Psoas muscle (tissue), 8 donors: ENCODE measurements at places on chromosomes 2 and 18. TPM values are rescaled to one million over a fixed set of nuclear protein-coding genes. Genes with fewer than 3 reads are reported as not detected.

GRCh38 chr2:29660201-29660600 lies 261.2 kb downstream of the ALK start:
- DNase-seq: no peak

MAPK4 gene
- total RNA-seq: 1.8 TPM

C2orf81 gene
- 0.38 TPM for total RNA-seq

GRCh38 chr2:31304816-31305215 lies 70.9 kb downstream of the EHD3 start:
- DNase-seq: no peak

GRCh38 chr18:44793194-44793593 lies 112.5 kb downstream of the SETBP1 start:
- no peak for DNase-seq

- DNase-seq: no peak
These were observed 82.7 kb downstream of the DOCK10 start for GRCh38 chr2:224959556-224959955.

DNA sequence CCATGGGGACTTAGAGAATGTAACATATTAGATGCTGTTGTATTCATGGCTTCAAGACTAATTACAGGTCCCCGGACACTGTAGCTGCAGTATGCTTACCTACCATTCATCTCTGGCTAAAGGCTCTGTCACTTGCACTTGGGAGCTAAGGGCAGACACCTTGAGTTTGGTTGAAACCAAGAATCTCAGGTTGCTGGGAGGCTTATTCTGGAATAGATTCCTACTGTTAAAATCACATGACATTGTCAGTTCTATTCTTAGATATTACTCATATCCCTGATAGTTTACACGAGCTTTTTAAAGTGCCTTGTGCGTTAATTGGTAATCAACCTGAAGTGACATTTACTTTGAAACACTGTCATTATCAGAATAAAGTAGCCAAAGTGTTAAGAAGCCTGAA lies 73.0 kb upstream of the EPB41L5 start:
- no peak for DNase-seq

PRKAG3 gene
- 22.0 TPM for total RNA-seq

DNA sequence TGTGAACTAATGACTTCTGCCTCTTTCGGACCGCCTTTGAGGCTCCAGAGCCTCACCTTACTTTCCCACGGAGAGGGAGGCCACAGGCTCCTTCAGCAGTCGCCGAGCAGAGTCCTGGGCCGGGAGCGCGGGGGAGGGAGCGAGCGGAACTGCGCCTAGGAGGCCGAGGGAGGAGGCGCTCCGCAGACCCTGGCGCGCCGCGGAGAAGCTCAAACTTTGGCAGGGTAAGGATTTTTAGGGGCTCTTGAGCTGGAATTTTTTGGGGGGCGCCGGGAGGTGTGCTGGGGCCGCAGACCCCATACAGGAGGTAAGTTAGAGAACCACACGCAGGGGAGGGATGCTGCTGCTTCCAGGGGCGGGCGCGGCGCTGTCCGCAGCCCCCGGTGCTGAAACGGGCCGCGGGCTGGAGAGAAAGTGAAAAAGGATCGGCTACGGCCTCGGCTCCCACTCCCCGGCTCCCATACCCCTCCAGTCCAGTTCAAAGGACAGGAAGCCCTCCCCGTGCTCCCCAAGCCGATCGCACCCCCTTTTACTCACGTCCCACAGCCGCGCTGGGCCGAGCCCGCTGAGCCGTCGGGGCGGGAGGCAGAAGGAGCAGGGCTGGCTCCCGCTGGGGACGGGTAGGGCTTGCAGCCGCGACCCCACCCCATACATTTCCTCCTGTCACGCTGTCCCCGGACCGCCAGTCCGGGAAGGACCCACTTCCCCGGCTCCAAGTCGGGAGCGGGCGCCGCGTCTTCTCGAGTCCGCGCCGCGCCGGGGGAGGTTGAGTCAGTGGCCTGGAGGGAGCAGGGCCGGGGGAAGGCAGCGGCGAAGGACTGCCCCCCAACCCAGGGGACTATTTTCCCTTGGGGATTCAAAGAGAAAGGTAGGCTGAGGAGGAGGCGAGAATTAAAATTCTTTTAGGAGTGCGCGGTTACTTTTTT lies at the start of gene CNGA3:
CNGA3 (plus strand) TSS at position 146 of the 926 bp plus-strand sequence. CDS start 23,520 bp downstream, outside the sequence.
- peak; percentile 25 for DNase-seq

VWC2L gene
- total RNA-seq: 0.87 TPM

VWA3B gene
- 0.24 TPM for total RNA-seq

- no peak for DNase-seq
These were observed 204.1 kb downstream of the LDLRAD4 start for GRCh38 chr18:13422541-13423147.

PAX8 gene
- 0.34 TPM for total RNA-seq

GRCh38 chr2:226137201-226137811 lies 662.3 kb downstream of the IRS1 start:
- no peak for DNase-seq

GRCh38 chr2:112129060-112129459 lies 9.1 kb upstream of the FBLN7 start:
- no peak for DNase-seq

SLC9A2 gene
- total RNA-seq: 9.3 TPM

REG3A gene
- total RNA-seq: not detected

GRCh38 chr2:26299471-26300101 lies 46.4 kb upstream of the SELENOI start:
- DNase-seq: no peak

SMYD1 gene
- total RNA-seq: 325 TPM

- DNase-seq: no peak
These were observed 456.7 kb upstream of the HS6ST1 start for GRCh38 chr2:128775217-128775913.

DNA sequence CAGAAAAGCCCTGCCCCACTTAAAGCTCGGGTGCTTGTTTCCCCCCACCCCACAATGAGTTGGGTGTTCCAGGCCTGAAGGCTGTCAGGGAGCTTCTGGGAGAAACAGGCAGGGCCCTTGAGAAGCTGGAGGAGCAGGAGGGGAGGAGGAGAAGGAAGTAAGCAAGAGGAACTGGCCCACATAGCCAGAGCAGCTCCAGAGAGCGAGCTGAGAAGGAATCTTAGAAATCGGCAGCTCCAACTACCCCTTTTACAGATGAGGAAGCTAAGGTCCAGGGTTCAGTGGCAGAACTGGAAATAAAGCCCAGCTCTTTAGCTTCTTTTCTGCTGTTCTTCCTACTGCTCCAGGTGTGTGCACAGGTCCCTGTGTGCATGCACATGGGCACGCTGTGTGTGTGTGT lies 12.7 kb upstream of the KCNK3 start:
- DNase-seq: no peak

MROH2A gene
- not detected for total RNA-seq

GRCh38 chr2:2840681-2841300 lies 509.7 kb upstream of the MYT1L start:
- DNase-seq: no peak

MC5R gene
- total RNA-seq: not detected

AKAIN1 gene
- not detected for total RNA-seq

DNA sequence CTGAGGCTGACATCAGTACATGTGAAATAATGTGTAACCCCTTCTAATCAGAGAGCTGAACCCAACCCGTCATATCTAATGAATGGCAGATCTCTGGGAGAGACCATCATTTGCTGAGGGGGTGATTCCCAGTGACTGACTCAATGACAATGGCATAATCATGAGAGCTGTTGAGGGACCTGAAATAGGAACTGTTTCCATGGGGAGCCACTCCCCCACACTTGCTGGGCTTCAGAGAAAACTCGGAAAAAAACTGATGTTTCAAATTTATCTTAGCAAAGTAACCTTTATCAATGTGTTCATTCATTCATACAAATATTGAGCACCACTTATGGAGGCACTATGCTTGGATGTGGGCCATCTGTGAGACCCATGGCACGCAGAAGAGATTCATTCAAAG lies 93.4 kb upstream of the ZBTB14 start:
- DNase-seq: no peak

CFC1 gene
- not detected for total RNA-seq

DSG4 gene
- not detected for total RNA-seq

DNA sequence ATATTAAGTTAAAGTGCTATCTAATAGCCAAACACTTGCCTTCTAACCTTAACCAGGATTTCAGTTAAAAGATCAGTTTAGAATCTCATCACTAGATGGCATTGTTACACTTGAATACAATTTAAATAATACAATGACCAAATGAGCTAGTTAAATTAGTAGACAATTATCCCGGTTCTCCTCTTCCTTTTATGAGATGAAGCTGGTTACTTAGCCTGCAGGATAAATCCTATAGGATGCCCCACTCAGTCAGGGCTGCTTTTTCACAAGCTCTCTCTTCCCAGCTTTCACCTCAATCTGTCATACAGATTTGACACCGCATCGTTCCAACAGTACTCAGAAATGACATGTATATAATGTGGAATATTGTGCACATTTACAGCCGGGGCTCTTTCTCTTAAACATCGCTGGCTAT lies 678.8 kb downstream of the KCNJ3 start:
- DNase-seq: no peak

GRCh38 chr2:41319437-41319836 lies 728.4 kb upstream of the PKDCC start:
- DNase-seq: no peak

GRCh38 chr2:235564066-235564465 lies 70.2 kb downstream of the AGAP1 start:
- DNase-seq: no peak

NLRC4 gene
- 0.29 TPM for total RNA-seq

DNA sequence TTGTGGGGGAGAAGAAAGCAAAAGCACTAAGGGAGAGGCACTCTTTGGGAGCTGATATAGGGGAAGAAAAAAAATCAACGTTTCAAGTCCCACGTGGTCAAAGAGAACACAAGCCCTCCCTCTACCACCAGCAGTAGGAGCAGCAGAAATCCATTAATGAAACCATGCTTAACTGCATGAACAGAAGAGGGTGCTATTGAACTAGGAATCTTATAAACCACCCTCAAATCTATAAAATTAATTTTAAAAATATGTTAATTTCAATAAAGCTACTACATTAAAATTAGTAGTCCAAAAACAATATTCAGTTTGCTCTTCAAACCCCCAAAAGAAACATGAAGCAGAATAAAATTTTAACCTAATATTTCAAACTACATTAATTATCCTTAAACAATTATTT lies 147.8 kb downstream of the TMEM18 start:
- DNase-seq: no peak

DNA sequence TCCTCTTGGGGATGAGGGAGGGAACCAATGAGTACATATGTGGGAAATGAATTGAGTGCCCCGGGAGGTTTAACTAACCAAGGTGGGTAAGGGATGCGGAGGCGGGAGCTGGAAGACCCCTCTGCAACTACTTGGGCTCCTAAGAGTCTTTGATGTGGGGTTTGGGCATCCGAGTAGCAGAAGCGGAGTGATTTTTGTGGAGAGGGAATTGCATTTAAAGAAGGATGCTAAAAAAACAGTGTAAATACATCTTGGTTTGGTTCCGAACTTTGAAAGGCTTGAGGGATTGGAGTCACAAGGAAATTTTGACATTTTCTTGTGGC lies 215.7 kb downstream of the MCFD2 start:
- no peak for DNase-seq

DNA sequence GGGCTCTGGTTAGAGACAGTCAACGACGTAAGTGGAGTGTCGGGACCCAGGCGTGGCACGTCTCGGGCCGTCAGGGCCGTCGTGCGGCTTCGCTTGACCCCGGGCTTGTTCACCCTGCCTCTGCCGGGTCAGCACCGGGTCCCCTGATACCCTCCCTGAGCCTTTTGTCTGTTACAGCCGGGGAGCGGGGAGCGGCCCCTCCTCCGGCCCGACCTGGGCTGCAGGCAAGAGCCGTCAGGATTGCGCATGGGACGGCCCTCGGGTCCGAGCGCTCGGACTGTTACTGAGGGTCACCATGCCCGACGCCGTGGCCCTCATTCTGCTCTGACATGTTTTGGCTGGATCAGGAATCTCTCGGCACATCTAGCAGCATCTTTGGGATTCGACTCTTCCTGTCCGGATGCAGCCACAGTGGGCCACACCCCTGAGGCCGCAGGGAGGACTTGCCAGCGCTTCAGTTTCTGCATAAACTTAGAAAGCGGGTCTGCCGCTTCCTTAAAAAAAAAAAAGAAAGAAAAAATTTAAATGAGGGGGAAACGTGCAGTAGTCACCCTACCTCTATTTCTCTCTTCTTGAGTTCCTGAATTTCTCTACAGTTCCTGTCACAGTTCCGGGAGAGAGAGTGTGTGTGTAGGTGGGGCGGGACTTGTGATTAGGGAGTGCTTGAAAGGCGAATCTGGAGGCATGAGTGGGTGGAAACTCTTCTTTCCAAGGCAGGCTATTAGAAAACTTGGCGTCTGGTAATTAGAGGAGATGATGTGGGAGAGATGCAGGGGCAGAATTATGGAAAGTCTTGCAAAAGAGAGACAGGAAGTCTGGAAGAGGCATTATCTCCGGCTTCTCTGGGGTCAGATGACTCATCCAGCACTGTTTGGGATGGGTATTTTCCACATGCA lies 909 bp downstream of the TMEM87B start:
- peak; percentile 78 for DNase-seq

GRCh38 chr2:1070601-1071000 lies 120.0 kb downstream of the SNTG2 start:
- DNase-seq: no peak

DNA sequence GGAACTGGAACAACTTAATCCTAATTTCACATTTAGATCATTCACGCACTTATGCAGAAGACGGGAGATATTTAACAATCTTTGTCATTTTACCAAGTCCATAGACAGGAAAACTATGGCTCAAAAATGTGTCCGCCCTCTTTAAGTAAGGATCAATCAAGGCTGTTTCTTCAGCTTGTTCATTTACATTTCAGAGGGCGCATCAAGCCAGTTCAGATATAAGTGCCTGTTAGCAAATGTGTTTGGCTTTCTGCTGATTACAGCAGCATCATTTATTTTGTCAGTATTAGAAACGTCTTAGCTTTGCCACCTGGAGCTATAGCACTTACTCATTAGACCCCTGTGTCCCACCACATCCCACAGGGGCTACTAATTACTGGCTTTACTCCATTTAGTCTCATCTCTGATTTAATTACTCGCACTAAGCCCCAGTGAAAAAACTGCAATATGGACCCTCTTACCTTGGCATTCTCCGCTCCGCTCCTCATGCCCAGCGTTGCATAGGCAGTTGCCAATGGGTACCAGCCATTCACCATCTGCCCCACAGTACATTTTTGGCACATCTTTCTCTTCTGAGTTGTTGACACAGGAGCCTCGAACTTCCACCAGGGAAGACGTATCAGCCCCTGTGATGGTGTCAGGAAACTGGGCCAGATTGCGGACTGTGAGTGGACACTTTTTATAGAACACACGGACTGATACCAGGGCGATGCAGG lies 8.7 kb downstream of the EPHA4 start:
- no peak for DNase-seq

FBXO15 gene
- 0.30 TPM for total RNA-seq

- DNase-seq: no peak
These were observed 162.4 kb downstream of the GALNT1 start for GRCh38 chr18:35743916-35744315.

MC2R gene
- total RNA-seq: not detected

GLI2 gene
- total RNA-seq: 0.81 TPM
